ENCODE measurements at places on chromosomes 16 and 17. TPM values are rescaled to one million over a fixed set of nuclear protein-coding genes. Genes with fewer than 3 reads are reported as not detected.

DNA sequence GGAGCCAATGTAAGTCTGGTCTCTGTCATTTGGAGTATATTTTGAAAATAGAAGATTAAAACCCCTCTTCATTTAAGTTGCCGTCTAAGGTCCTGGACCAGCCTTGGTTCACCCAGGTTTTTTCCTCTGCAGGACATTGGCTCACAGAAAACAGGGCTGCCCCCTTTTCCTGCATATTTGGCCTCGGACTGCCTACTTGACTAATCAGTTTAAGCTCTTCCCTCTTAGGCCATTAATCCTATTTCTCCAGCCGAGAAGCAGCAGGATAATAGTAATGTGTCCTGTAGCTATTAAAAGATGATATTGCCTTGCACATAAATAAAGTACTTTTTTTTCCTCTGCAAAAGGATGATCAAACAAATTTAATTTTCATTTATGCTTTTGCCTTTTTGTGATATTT, 52.1 kb downstream of the PRKCA start:
- no peak for DNase-seq

GRCh38 chr16:89332243-89332901, 114.9 kb downstream of the ZNF778 start:
- no peak for DNase-seq

- DNase-seq = no peak
These were observed 102.6 kb upstream of the CDH11 start for GRCh38 chr16:65224471-65224870.

DNA sequence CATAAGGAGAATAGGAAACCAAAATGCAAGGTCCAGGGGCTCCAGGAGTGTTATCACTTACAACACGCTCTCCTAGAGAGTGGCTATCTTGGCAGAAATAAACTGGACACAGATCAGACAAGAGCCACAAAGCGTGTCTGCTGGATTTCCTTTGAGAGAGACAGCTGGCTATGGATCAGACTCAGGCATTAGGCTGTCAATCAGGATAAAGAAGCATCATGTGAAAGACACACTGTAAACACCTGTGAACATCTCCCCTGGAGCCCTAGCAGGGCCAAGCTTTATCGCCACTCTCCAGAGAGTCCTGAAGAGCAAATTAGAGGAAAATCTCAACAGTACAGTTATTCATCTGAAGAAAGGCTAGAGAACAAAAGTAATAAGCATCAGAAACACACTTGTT, 26.0 kb downstream of the SYCE1L start:
- no peak for DNase-seq

- DNase-seq = no peak
These were observed 31.3 kb upstream of the KRT17 start for GRCh38 chr17:41655611-41656111.

Gene SULT1A4
- 2.1 TPM for total RNA-seq
